NCI-H1930 (cell line): ENCODE measurements at places on chromosomes 3 and 15.

DNA sequence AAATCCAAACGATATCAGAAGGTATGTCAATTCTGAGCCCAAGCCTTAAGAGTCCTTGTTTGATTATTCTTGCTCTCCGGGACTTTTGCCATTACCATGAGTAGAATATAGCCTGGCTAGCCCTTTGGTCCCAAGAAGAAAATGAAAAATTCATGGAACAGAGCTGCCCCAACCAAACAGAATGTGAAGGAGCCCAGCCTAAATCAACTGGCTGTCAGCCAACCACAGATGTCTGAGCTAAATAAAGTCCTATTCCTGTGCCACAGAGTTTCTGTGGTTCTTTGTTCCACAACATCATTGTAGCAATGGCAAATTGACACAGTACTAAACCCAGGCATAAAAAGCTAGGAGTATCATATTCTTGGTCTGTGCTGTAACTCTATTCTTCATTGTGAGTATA, 185.2 kb downstream of the CPNE4 start:
- no peak for DNase-seq

- no peak for DNase-seq
Measured at GRCh38 chr3:105559856-105560255, 193.1 kb downstream of the ALCAM start.

DNA sequence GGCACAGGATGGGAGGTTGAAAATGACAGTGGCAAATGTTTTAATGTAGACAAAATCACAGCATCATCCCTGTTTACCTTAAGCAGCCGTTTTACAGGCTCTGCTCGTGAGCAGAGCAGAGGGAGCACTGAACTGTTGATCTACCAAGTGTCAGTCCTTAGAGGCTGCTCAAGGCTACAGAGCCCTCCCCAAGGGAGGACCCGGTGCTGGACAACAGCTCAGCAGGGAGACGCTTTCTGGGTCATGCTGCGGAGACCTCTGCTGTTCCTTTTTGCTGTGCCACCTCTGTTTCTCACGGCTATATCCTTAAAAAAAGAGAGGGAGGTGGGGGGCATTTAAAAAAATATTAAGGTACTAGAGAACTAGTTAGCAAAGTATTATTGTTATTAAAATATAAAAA, 400.2 kb downstream of the GABRB3 start:
- DNase-seq, result no peak

GRCh38 chr3:68987322-68987721, 26.2 kb downstream of the EOGT start:
- no peak for DNase-seq

- DNase-seq, result no peak
Measured at GRCh38 chr3:49924683-49925082, 4.9 kb downstream of the MON1A start.

DNA sequence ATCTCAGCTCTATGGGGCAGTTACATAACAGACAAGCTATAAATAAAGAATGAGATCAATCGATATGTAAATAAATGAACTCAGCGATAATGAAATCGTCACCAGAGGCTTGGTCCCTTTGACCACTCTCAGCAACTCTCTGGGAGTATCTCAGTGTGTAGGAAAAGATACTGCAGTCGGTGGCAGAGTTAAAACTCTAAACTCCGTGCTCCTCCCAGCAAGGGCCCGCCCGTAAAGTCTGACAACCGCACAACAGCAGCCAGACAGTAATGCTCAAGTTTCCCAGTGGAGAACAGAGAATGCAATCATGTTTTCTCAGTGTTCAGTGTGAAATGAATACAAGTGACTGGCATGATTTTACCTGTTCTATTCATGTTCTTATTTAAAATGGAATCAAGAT, 28.3 kb upstream of the IGF1R start:
- no peak for DNase-seq

DNA sequence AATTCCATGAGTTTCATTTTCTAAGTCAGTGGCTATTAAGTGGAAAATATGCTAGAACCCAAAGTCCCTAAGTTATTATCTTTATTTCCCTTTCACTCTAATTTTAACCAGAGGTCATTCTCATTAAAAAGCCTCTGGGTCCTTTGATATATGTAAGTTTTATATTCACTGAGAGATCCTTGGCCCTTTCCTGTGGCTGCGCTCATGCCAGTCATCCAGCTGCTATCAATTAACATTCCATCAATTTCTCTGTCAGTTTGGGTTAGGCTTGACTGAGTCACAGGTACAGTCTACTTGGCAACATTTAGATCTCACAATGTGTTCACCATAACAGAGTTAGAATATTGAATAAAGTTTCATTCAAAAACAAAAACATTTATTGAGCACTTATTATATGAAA, 58.0 kb upstream of the FBN1 start:
- no peak for DNase-seq

DNA sequence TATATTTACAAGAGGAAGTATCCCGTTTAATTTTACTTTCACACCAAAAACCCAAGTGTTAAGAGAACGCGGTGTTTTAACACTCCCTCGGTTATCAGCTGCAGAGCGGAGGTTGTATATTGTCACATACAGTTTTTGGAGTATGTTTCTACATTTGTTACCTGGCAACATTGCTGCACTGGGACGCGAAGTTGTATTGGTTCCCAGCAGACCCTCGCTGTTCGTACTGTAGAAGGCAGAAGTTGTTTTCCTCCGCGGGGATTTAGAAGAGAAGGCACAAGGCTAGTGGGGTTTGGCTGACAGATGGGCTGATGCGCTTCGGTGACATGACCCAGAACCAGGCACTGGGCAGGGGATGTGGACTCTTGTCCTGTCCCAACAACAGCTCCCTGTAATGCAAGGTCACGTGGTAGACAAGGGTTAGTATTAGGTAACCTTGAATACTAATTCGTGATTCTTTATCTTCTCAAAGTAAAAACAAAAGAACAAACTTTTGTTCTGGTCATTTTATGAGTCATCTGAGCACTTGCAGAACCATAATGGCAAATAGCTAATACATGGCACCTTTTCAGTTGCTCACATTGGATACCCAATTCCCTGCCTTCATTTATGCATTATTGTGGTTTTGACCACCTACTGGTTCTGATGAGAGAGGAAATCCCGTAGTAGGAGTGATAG, 230.4 kb upstream of the BHLHE40 start:
- DNase-seq, result no peak

DNA sequence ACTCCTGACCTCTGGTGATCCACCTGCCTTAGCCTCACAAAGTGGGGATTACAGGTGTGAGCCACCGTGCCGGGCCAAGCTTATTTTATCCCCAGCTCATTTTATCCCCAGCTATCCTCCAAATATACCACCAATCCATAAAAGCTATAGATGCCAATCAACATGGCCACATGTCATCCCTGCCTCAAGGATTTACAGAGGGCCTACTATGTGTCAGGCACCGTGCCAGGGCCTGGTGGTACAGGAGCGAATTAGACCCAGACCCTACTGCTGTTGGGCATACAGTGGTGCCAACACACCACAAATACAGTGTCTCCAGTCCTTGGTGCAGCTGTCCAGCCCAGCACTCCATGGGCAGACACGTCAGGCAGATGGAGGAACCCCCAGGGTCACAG, 73.4 kb downstream of the SCN5A start:
- no peak for DNase-seq

DNA sequence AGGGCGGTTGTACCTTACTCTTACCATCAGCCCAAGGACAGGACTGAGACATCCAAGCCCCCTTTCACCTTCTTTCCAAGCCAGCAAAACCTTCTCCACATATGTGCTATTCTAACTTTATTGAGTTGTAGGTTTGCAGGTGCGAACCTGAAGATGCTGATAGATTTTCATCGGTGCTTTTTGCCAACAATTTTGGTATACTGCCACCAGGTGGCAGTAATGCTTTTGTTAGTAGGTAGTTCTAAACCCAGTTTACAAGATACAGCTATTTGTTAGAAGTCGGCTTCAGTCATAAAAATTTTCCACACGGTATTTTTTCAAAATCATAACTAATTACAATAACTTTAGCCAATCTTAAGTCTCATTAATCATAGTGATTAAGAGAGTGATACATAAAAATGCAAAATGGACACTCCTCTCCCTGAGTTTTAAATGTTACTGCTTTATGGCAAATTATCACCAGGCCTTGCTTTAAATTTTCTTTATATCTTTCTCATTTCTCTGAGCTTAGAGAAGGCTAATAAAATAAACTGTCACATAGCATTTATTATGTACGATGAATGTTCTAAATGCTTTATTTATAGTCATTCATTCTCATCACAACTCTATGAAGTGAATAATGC, 636 bp downstream of the TBC1D21 start:
- DNase-seq, result peak; percentile 1

- no peak for DNase-seq
Measured at GRCh38 chr3:142180761-142181362, 31.5 kb upstream of the TFDP2 start.

DNA sequence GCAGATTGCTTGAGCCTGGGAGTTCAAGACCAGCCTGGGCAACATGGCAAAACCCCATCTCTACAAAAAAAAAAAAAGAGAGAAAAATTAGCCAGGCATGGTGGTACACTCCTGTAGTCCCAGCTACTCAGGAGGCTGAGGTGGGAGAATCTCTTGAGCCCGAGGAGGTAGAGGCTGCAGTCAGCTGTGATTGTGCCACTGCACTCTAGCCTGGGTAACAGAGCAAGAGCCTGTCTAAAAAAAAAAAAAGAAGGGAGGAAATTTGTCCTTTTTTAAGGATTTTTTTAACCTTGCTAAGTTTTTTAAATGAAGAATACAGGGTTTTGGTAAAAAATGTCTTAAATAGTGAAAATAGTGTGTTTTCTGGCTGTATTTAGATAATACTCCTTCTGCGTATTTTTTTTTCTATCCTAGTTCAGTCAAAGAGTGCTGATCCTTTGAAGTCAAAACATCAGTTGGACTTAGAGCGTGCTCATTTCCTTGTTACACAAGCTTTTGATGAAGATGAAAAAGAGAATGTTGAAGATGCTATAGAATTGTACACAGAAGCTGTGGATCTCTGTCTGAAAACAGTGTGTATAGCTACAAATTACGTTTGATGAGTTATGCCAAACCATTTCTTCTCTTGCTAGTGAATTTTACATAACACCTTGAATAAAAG, 11.1 kb downstream of the CAPN7 start:
- DNase-seq, result no peak

- no peak for DNase-seq
Measured at GRCh38 chr15:49751191-49751590, 130.3 kb downstream of the DTWD1 start.

GRCh38 chr3:114743746-114744485, 403.2 kb downstream of the ZBTB20 start:
- DNase-seq, result no peak

- DNase-seq, result no peak
Measured at GRCh38 chr3:10771486-10772270, 44.4 kb upstream of the SLC6A11 start.

- DNase-seq, result no peak
Measured at GRCh38 chr3:56902468-56903160, 100.9 kb upstream of the ARHGEF3 start.

DNA sequence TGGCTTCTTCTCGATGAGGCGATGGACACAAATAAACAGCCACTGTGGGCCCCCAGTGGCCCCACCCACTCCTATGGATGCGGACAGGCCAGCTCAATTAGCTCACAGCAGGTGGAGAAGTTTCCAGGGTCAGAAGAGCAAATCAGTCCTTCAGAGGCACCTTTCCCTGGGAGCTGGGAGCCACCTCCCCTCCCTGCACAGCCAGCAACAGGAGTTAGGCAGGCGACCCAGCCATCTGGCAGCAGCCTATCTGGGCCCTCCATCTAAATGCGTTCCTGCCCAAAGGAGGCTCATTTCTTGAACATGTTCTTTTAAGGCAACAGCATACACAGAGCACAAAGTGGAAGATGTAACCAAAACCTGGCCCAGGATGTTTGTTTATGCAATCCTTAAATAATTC, 211.9 kb upstream of the ARRDC4 start:
- no peak for DNase-seq

DNA sequence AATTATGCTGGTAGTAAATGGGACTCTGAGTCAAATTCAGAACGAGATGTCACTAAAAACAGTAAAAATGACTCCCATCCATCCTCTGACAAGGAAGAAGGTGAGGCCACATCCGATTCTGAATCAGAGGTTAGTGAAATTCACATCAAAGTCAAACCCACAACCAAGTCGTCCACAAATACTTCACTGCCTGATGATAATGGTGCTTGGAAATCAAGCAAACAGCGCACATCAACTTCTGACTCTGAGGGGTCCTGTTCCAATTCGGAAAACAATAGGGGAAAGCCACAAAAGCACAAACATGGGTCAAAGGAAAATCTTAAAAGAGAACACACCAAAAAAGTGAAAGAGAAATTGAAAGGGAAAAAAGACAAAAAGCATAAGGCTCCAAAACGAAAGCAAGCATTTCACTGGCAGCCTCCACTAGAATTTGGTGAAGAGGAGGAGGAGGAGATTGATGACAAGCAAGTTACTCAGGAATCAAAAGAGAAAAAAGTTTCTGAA, 15.1 kb upstream of the ZBTB47 start:
- DNase-seq, result no peak

DNA sequence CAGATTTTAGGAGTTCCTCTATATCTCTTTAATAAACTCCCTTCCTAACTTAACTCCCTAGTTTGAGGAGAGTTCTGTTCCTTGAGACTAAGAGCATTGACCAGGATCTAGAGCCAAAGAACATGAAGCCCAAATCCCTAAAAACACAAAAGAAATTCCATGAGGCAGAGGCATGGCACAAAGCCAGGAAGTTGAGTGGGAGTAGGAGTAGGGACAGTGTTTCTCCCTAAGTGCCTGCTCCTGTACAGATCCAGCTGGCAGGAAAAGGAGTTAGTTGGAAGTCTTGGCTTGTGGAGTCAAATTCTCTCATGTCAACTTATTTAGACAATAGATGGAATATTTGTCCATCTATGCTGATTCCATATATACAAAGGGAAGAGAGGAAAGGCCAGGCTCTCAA, 11.4 kb downstream of the ACTC1 start:
- DNase-seq, result no peak

DNA sequence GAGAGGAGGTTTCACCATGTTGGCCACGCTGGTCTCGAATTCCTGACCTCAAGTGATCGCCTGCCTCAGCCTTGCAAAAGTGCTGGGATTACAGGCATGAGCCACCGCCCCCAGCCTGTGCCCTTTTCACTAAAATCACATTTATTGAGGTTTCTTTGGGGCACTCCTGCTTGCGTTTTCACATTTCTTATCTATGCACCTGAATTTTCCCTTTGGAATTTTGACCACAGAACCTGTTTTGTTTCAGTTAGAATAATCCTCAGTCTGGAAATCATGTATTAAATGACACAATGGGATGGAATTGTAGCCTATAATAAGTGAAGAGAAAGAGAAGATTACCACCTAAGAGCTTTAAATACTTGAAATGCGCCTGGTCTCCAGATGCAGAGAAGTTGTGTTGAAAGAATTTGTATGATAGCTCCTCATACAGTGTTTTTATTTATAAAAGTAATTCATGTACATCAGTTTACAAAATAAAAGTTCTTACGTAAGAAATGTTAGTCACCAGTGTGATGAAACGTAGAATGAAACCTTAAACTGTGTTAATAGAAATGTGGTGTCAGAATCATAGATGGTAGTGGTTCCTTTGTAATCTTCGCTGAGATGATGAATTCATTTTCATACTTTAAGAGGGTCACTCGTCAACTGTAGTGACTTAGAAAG, 107.0 kb downstream of the TCF12 start:
- no peak for DNase-seq
